Activated CD8-positive, alpha-beta memory T cell treated with anti-CD3 and anti-CD28 coated beads for 1 hour (primary cell): ENCODE measurements at places on chromosomes 7 and 10.

DNA sequence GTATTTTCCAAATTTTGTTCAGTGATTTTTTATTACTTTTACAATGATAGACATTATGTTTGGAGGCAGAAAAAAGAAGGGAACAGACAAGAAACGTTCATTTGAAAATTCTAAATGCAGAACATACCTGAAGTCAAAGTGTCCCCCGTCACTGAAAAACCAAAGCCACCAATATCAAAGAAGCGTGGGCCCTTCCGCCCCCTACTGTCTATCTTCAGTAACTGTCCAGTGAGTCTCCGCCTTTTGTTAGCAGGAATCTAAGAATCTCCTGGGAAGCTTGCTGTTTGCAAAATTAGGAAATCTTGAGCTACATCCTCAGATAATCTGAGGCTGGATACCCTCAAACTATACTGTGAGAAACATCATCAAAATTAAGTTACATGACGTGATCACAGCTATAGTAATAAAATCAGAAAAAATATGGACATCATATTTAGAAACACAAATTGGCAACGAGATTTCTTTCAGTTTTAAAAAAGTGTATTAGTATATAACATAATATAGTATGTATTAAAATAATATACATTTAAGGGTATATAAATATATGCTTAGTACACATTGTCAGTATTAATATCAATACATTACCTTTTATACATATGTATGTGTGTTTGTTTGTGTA is 169.3 kb upstream of the AKR1E2 start:
- DNase-seq, result peak; percentile 20

DNA sequence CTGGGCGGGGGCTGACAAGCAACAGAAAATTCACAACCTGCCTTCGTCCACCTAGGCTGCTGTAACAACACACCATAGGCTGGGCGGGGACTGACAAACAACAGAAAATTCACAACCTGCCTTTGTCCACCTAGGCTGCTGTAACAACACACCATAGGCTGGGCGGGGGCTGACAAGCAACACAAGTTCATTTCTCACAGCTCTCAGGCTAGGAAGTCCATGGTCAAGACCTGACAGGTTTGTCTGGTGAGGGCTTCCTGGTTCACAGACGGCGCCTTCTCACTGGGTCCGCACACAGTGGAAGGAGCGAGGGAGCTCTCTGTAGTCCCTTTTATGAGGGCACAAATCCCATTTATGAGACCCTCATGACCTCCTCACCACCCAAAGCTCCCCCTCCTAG is 52.2 kb downstream of the DIP2C start:
- no peak for DNase-seq

DNA sequence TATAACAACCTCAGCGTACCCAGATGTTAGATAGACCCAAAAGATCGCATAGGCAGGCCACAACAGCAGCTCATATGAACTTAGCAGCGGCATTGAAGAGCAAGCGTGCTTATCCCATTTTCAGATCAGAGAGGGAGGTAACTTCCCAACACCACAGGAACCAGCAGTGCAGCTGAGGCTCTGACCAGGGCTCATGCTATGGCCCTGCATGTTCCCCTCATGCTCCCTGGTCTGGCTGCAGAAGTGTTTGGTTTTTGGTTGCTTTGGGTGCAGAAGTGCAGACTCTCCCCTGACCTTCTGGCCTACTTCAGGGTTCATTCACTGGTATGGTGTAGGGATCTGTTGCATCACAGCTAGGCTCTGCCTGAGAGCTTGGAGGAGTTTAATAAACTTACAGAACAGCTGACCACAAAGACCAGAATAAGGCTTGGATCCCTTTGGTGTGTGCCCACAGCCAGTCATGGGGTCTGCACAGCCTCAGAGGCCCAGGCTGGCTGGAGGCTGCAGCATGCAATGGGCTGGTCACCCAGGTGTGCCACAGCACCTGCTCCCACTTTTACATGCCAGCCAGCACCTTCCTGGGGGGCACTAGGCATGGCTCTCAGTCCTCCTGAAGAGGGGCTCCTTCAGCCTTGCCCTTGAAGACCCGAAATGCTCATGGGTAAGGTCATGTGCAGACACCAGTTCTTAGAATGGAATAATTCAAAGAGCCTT is 9.1 kb upstream of the CXCL12 start:
- no peak for DNase-seq

DNA sequence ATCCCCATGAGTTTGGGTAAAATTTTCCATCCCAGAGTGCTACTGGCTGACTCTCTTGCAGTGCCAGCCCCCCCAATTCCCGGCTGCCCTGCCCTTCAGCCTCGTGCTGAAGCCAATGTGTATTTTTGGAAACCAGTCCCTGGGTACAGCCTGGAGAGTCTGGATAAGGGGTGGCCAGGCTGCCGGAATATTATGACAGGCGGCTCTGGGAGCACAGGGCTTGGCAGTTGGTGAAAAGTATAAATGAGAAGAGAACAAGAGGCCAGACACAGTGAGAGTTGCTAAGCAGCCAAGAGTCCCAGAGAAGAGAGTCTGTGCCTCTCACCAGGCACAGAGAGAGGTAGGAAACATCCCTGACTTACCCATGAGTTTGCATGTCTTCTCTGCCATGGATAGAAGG is 53.6 kb downstream of the TMEM130 start:
- DNase-seq, result no peak

GRCh38 chr10:35523670-35524225 is 81.4 kb upstream of the GJD4 start:
- DNase-seq, result no peak

- DNase-seq, result no peak
Observed at GRCh38 chr10:122034149-122034756, 45.3 kb downstream of the TACC2 start.

- no peak for DNase-seq
Observed at GRCh38 chr10:78397786-78398185, 364.1 kb downstream of the RPS24 start.

GRCh38 chr10:116850058-116850611 is 836 bp downstream of the ENO4 start:
- no peak for DNase-seq

DNA sequence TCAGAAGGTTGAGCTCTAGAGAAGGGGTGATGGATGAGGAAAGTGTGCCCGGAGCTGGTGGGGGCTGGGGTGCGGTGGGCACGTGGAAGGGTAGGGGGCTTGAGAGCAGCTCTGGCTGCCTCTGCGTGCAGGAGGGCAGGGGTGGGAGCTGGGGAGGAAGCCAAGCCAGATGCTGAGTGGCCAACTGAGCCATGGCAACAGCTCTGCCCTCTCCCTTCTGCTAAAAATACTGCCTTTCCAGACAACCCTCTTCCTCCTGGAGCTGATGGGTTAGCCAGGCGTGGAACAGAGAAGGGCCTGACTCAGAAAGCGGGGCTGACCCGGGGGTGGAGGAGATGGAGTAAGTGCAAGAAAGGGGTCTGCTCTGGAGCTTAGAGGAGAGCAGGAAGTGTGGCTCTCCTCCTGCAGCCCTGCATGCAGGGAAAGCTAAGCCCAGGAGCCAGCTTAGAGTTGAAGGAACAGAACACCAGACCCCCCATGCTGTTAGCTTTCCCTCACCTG is 114.6 kb upstream of the AGK start:
- DNase-seq, result no peak
